ENCODE measurements at places on chromosomes 7 and 10.

GRCh38 chr7:67423065-67423464 lies 426.4 kb downstream of the TYW1 start:
- no peak for DNase-seq

GRCh38 chr7:94396596-94396995 lies 1.9 kb downstream of the COL1A2 start:
- no peak for DNase-seq

- no peak for DNase-seq
Observed at GRCh38 chr7:81159402-81159801, 240.6 kb upstream of the SEMA3C start.

DNA sequence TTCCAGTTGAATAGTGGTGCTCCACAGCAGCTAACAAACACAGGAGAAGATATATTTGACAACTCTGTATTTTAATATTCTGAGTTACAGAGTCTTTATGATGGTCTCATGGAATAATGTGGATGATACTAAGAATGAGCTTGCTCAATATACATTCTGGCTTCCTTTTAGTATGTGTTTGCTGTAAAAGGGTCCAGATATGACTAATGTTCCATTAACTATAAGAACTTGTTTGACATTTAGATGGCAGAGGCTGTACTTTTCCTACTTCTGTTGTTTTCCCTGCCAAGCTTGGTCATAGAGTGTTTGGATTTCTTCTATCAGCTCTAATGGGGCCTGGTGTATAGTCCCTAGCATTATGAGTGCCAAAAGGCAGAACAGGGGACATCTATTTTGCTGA lies 61.5 kb upstream of the GPR22 start:
- no peak for DNase-seq

DNA sequence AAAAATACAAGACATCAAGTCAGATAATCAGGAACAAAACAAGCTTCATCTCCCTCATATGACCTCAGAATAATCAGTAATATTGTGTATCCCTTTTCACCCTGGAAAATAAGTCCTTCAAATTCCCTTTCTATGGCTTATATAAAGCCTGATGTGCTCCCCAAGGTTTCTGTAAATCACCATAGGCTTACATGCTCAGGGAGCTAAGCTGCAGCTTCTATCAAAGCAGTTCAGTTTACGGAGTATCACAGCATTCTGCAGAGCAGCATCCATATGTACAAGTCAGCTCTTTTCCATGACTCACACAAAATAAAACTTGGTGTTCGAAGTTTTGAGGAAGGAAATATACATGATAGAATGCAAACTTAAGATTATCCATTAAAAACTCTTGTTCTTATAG lies 225.6 kb downstream of the LRRTM3 start:
- no peak for DNase-seq

DNA sequence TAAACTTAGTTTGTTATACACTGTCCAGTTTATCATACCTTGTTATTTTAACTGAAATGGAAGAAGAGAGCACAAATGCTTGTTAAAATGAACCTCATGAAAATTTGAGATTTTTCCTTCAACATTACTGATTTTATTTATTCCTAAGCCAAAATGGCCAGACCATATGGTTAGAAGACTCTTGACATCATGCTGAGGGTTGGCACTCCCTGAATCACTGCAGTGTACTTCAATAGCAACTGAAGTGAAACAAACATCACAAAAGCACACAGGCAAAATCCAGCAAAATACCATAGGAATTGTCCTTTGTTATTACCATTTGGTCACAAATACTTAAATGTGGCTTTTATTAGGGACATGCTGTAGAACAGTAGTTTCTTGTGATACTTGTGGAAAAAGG lies 347.8 kb downstream of the NXPH1 start:
- peak; percentile 48 for DNase-seq

DNA sequence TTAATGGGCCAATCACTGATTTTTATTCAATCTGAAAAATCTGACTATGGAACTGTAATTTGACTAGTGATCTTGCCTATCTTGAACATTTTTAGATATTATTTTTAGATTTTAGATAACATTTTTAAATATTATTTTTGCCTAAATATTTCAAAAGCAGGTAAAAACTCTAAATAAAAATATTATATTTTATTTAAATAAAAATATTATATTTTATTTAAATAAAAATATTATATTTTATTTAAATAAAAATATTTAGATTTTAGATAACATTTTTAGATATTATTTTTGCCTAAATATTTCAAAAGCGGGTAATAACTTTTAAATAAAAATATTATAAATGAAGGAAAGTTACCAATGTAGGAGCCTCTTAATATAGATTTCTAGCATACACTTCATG lies 187.8 kb downstream of the PHF14 start:
- DNase-seq = no peak

GRCh38 chr7:88153378-88153777 lies 66.5 kb downstream of the SRI start:
- no peak for DNase-seq

DNA sequence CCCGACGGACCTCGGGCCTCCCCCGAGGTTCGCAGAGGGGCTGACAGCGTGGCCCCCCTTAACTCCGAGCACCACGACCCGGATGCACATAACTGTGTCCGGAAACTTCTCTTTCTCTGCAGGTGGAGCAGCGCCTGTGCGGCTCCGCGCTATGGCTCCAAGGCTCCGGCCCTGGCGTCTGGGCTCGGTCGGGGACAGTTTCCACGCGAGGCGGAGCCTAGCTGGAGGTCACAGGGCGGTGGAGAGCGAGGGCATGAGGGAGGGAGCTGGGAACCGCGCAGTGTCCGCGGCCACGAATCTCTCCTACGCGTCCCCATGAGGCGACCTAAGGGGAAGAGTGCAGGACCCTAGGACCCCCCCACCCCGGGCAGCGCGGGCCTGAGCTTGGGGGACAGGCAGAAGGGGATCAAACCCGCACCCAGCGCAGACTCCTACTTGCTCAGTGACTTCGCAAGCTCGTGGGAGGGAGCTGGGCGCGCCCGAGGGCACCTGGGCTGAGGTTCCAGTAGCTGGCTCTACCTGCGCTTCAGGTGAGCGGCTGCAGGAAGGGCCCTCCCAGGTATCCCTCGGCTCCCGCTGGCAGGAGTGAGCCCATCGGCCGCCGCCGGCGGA lies 8.6 kb upstream of the MNX1 start:
- no peak for DNase-seq

Data from NCI-H446 (cell line).